Fibroblast of gingiva (primary cell): ENCODE measurements at places on chromosomes 6 and 20.
A peak's percentile ranks its signal among the peaks of the same experiment; 100 is the strongest.

- DNase-seq: no peak
These were observed 262.5 kb downstream of the CDH26 start for GRCh38 chr20:60220706-60221105.

DNA sequence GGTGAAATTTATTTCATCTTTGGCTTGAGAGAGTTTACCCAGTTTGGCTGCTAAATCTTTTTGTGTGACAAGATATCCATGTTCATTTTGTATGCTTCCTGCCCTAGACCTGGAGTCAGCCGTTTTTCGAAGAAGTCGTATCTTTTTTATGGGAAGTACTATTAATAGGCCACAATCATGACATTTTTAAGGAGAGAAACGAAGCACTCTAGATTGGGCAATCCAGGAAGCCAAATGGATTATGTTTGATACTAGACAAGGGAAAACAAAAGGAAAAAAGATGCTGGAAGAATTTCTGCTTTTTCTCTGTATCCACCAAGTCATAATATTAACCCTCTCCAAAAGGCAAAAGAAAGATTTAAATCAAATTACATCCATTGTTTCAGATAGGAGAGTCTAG lies 214.6 kb downstream of the HDGFL1 start:
- DNase-seq: no peak

DNA sequence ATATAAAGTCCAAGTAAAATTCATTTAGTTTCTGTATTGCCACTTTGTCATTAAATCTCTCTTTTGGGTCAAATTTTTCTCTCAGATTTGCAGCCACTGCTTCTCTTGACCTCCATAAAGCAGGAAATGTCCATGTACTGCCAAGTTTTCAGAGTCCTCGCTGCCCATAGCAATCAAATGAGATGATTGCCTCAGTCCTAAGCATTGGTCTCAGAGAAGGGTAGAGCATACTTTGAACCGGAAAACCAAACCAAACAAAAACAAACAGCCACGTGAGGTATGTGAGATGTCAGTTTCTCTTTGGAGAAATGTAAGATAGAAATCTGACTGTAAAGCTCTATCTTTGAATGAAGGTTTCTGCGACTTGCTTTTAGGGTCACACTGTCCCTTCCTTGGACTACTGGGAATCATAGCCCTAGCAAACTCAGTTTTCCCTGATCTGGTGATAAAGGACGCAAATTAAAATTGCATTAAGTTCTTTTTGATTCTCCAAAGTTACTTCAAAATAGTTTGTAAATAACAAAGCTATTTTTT lies 505.4 kb upstream of the CITED2 start:
- DNase-seq: peak; percentile 14

DNA sequence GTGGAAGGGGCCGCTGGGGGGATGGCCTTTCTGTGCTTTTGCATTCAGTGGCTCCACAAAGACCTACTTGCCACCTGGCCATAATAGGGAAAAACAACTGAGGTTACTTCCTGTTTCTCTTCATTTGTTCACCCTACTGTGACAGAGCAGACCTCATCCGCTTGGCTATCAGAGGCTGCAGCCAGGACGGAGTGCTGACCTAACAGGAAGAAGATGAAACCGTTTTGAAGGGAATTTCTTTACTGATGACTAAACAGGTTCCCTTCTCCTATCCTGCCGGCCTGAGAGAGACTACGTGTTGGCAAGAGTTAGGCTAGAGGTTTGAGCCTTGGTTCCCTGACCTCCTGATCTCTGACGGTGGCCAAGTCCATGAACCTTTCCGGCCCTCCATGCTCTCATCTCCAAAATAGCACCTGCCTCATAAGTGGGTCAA lies 21.3 kb downstream of the PRR18 start:
- DNase-seq: no peak

- no peak for DNase-seq
These were observed 26.1 kb upstream of the GMPR start for GRCh38 chr6:16212276-16212675.

- DNase-seq: no peak
These were observed at the start of gene PLA2G7 for GRCh38 chr6:46734867-46735719. PLA2G7 (minus strand) TSS chr6:46735375; CDS start chr6:46722891, 12,484 bp downstream.

DNA sequence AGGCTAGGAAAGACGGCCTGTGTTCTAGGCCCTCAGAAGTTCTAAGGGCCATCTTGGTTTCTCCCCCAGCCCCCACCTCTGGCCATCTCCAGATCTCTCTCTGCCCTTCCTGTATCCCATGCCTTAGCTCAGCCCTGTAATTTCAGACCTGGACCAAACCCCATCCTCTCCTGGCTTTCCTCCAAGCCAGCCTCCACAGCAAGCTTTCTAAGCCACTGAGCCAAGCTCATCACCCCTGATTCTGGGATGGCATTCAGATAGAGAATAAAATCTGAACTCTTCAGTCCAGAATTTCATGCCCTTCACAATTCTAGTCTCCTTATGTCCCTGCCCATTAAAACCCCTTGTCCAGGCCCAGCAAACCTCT lies 18.9 kb upstream of the CCM2L start:
- DNase-seq: no peak

DNA sequence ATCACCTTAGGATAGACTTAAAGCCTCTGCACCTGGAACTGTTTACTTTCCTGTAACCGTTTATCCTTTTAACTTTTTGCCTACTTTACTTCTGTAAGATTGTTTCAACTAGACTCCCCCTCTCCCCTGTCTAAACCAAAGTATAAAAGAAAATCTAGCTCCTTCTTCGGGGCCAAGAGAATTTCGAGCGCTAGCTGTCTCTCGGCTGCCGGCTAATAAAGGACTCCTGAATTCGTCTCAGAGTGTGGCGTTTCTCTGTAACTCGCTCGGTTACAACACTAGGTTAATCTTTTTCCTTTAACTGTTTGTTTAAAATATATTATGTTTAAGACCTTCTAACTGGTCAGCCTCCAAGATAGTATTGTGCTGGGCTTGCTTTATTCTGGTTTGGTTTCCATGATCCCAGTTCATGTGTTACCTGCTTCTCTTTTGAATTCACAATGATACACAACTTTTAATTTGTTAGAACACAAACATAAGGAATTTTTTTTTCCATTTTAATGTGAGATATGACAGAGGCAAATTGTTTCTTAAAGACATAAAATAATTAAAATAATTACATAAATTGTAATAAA lies 8.7 kb upstream of the NQO2 start:
- no peak for DNase-seq

GRCh38 chr20:58847463-58847862 lies 3.2 kb downstream of the GNAS-AS1 start:
- DNase-seq: no peak

- DNase-seq: no peak
These were observed 592.0 kb upstream of the ADGRB3 start for GRCh38 chr6:68043122-68043398.

DNA sequence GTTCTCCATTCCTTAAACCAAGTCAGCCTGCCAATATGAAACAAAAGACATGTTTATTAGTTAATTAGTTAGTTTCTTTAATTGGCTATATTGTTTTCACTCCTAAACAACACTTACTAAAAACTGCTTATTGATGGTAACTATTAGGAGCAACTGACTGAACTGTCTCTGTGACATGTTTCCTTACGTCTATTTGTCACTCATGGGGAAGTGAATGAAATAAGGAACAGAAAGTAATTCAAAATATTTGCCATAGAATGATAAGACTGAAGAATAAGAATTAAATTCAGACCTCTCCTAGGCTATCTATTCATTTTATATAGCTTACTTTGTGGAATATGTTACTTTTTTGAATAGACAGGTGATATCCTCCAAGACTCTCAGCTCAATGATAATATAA lies 217.2 kb downstream of the LAMA2 start:
- no peak for DNase-seq

DNA sequence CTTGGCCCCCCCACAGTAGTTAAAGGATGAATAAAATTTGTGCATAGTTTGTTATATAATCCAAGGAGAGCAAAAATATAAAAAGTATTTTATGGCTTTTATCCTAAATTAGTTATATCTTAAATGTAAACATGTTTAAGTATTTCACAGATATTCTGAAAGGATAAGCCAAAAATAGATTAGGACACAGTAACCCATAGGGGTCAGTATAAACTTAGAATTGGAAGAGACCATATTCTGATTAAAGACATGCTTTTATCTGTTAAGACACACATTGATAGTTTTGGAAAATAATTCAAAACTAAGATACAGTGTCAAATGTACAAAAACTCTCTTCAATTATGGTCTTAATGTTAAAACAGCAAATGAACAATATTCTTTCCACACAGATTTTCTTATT lies 4.5 kb upstream of the SERINC1 start:
- DNase-seq: peak; percentile 3

GRCh38 chr6:28995093-28995650 lies 9.9 kb downstream of the ZNF311 start:
- DNase-seq: no peak

DNA sequence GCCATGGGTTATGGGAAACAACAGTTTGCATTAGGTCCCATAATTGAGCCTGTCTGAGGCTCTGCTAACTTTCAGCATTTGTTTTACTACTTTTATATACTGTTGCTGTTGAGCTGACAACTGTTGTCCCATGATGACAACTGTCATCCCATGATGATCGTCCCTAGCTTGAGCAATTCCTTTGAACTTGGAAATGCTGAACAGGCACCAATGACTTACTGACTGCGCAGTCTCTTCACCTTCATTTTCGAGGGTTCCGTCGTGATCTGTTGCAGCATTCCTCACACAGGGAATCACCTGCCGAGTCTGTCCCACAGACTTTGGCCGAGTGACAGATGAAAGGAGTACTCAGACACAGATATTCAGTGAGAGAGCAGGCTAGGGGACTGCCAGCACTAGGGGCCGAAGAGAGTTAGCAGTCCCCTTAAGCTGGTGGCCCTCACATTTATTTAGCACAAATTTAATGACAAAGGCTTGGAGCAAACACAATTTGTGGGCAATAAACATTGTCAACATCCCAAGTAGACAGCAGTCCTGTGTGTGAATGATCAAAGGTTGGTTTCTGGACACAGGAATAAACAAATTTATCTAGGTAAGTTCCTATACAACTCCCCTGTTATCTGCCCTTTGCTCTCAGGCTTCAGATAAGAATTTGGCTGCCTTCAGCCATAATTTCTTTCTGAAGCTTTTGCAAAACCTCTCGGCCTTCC lies 10.0 kb upstream of the TBC1D20 start:
- no peak for DNase-seq

DNA sequence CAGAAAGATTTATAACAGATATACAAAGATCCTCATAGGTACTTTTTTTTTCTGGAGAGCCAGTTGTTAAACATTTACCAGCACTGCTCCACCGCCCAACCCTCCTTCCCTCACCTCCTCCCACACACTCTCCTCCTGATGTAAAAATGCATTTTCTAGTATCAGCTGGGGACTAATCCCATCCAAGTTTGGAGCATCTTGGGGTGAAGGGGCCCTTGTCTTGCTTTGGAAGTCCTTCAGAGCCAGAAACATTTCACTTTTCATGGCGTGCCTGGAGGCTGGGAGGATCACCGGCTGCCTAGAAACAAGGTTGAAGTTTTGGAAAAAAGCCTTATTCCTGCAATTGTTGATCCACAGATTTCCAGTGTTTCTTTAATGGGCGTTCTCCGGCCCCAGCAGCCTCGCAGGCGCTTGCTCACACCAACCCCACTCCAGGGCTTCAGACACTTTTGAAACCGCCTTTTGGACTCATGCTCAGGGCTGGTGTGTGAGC lies 165.1 kb upstream of the AFDN start:
- no peak for DNase-seq

- no peak for DNase-seq
These were observed 87.0 kb upstream of the DST start for GRCh38 chr6:56729719-56730118.

- DNase-seq: peak; percentile 44
These were observed 6.7 kb downstream of the TEAD3 start for GRCh38 chr6:35489995-35490791.

DNA sequence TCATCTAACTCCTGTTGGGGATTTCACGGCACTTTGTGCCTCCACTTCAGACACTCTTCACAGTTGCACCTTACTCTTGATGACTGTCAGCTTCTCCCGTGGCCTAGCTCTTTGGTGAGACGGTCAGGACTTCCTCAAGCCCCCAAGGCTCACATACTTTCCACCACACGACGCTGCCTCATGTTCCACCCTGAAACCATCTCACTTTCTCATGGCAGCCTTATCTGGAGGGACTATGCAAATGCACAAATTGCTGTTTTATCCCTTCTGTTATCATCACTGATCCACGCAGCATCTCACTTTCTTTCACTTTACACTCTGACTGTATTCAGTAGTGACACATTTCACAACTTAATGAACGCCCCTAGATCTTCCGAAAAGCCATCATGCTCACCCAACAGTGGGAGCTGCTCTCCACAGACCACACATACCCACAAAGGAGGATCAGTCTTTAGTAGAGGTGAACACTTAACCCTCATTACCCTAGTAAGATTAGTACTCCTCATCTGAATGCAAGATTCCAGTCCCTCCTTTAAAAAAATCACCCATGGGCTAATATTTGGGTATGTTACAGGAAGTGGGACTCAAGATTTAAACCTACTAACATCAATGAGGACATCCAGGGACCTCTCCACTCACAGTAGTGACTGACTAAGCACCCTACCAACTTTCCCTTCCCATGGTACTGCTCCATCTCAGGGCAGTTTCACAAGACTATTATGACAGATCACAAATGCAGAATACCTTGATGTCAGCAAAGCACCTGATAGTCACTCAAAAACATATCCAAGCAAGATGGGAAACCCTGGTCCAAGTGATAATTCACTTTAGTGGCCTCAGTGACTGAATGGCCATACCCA lies 35.4 kb downstream of the FYN start:
- no peak for DNase-seq

GRCh38 chr6:30349421-30350177 lies 4.6 kb downstream of the RPP21 start:
- no peak for DNase-seq

DNA sequence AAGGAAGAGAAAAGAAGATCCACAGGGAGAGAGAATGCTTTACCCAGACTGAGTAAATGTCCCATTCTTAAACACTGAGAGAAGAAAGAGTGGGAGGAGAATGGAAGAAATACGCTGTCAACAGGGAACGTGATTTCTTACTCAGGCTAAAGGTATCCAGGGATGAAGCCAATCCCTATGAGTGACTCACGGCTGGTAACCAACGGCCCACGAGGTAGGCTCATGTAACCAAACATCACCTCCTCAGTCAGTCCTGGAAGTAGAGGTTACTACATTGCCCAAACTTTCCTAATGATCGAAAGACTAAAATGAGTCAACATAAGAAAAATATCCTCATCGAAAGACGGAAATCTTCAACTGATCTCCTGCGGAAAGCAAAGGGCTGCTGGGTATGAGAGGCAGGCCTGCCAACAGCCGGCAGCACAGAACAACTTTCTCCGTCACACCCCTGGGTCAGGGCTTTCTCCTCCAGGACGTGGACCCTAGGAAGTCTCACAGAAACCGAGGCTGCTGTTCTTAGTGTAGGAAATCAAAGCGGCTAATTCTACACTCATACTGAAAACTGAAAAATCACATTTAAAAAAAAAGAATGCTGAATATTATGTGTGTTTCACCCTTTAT lies 292.6 kb downstream of the GMDS start:
- DNase-seq: peak; percentile 83

- peak; percentile 45 for DNase-seq
These were observed 243.0 kb downstream of the BMP2 start for GRCh38 chr20:7010527-7010926.
